ENCODE measurements at places on chromosomes 3 and 15.

- no peak for DNase-seq
Measured at GRCh38 chr3:151200586-151200985, 2.4 kb downstream of the GPR171 start.

- DNase-seq = no peak
Measured at GRCh38 chr15:89797678-89798201, 16.9 kb downstream of the ANPEP start.

GRCh38 chr3:98056035-98056434 lies 20.9 kb upstream of the GABRR3 start:
- DNase-seq = no peak

DNA sequence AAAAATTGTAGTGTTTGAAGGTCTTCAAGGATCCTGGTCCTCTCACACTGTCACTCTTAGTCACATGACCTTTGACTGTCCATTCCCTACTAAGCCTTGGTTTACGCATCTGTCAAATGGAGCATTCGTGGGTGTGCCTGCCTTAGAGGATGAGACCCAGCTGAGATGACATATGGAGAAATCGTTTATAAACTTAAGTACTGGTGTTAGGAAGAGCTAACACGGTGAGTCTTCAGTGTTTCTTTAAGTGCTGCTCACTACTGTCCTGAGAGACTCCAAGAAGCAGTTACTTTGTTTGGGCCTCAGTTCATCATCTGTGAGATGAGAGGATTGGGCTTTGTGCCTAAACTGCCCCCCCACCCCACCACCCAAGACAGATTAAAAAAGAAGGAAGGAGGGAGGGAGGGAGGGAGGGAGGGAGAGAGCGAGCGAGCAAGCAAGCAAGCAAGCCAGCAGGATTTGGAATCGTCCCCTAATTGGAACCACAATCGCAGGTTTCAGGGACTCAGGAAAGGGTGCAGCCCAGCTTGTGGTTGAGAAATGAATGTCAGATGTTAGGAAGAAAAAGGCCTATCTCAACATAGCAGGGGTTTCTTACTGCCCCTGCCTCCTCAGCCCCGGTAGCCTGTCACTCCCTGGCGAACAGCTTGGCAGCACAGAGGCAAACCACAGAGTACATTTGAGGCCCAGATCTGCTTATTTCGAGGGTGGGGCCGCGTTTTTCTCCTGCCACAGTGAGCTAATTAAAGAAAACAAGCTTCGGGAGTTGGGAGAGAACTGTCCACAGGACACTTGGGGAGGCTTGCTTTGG lies 32.7 kb downstream of the SMAD3 start:
- no peak for DNase-seq

- no peak for DNase-seq
Measured at GRCh38 chr3:101814835-101815234, 34.5 kb upstream of the NFKBIZ start.

Measured in stimulated activated CD8-positive, alpha-beta memory T cell treated with anti-CD3 and anti-CD28 coated beads, Interleukin-7, amount 100 ng/mL, for 24 hours (primary cell).